Activated CD8-positive, alpha-beta memory T cell treated with anti-CD3 and anti-CD28 coated beads, Interleukin-2, amount 10 ng/mL, durations not matched to agents 7 days and 5 days (primary cell): ENCODE measurements at places on chromosomes 13 and 19. TPM values are rescaled to one million over a fixed set of nuclear protein-coding genes. Genes with fewer than 3 reads are reported as not detected.
A peak's percentile ranks its signal among the peaks of the same experiment; 100 is the strongest.

DNA sequence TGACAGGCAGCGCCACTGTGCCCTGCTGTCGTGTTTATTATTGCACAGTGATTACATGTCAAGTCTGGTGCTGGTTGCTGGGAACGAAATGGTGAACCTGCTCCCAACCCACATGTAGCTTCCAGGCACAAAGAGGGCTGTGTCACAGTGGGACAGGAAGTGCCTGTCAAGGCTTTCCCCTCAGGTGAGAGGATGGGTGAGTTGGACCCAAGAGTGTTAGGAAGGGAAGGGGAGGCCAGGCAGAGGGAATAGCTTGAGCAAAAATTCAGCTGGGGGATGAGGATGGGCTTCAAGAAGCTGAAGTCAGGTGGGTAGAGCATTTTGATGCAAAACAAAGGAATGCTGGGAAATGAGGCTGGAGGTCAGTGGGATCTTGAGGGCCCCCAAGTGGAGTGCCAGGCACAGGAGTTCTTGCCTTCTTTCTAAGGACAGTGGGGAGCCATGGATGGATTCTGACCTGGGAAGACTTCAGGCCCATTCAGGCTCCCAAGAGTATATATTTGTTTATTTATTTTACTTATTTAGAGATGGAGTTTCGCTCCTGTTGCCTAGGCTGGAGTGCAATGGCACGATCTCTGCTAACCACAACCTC lies 8.5 kb upstream of the QTRT1 start:
- peaks cover 23% of the 10 kb centered on the region for H3K36me3 ChIP-seq
- no peak for DNase-seq
- peaks cover 14% of the 10 kb centered on the region for H3K4me1 ChIP-seq

DNA sequence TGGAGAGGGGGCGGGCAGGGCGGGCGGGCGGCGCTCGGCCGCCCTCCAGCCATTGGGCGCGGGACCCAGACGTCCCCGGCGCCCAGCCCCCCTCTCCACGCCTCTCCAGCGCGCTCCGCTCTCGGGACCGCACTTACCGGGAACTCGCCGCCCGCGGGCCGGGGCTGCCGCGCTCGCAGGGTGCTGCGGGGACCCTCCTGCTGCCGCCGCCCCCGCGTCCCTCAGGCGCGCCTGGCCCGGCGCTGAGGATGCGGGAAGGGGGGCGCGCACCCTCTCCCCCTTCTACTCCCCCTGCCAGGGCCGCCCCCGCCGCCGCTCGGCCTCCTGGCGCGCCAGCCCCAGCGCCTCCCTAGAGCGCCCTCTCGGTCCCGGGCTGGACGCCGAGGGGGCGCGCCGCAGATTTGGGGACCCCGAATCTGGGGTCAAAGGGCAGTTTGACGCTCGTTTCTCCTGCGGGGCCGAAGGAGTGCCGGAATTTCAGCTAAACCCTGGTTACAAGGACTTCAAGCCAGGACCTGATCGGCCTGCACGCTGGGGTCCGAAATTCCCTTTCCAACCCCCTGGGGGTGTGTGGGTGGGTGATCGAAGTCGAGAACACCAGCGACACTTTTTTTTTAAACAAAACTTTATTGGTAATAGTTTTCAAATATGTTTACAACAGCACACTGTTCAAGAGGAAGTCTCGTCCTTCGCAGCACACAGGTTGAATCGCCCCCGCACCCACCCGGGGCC lies 696 bp upstream of the SAMD1 start:
- DNase-seq, result peak; percentile 67
- no peaks in the 10 kb centered on the region for H3K27me3 ChIP-seq
- peak overlapping the region; percentile 82 for H3K4me3 ChIP-seq
- H3K4me1 ChIP-seq, result peaks cover 20% of the 10 kb centered on the region
- H3K36me3 ChIP-seq, result peaks cover 19% of the 10 kb centered on the region

DNA sequence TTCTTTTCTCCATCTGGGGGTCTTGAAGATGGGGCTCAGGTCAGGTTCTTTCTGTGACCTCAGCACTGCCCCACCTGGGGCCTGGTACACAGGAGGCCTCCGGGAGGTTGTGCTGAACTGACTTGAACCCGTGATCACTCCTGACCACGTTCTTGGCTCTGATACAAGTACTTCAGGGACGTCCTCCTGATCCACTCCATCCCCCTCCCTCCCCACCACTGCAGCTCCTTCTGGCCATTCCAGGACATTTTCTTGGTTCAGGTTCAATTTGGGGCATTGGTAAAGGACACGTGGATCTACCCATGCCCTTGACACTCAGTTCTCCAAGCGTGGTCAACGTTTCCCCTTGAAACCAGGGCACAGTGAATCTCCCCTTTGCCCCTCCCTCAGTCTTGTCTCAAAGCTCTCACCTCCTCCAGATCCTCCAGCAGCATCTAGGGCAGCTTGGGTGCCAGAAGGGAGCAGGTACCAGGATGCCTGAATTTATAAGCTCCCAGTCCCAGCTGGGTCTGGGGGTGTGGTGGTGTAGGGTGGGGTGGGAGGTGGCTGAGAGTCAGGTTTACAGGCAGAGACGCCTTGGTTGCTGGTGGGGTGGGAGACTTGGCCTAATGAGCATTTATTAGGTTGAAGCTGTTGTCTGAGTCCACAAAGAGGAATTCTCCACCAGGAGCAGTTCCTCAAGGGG lies at the start of gene KLK15:
TSS of gene KLK15 (minus strand) at position 458 of the 685 bp plus-strand sequence. CDS start 2,082 bp downstream, outside the sequence.
- peaks cover 11% of the 10 kb centered on the region for H3K4me1 ChIP-seq
- no peaks in the 10 kb centered on the region for H3K36me3 ChIP-seq
- peaks cover 46% of the 10 kb centered on the region for H3K27me3 ChIP-seq
- no peak for DNase-seq

DNA sequence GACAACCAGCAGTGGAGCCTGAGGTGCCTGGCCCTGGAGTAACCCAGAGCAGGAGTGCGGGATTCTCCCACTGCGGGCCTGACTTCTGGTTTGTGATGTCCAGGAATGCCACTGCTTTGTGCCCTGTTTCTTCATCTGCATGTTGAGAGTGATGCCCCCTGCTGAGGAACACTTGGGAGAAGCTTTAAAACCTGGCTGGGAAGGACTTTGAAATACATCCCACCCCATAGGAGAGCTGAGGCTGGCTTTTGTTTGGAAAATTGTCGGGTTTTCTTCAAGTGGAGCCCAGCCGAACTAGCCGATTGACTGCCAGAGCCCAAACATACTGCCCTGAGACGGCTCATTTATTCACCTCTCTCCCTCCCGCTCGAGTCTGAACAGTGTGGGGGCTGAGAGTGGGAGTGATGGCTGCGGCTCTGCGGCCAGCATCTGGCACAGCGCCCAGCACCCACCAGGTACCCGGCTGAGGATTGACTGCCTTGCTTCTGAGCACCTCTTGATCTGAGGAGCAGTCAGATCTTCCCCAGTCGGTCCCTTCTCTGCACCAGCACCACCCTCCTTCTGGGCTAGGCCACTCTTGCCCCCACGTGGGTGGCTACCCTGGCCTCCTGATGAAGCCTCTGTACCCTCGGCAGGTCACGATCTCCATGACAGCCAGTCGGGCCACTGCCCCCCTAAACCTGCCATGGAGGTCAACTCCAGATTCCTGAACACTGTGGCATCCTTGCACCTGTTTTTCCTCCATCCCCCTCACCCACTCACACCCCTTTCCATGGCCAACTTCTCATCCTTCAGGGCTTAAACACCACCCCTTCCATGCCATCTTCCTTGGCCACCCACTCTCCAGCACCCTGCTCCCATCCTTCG lies 148.9 kb downstream of the SIPA1L3 start:
- DNase-seq, result no peak
- no peak overlapping the region for H3K4me3 ChIP-seq
- H3K27me3 ChIP-seq, result no peaks in the 10 kb centered on the region
- H3K27ac ChIP-seq, result no peak overlapping the region
- no peaks in the 10 kb centered on the region for H3K36me3 ChIP-seq

Gene FCGBP
- 3.2 TPM for total RNA-seq

DNA sequence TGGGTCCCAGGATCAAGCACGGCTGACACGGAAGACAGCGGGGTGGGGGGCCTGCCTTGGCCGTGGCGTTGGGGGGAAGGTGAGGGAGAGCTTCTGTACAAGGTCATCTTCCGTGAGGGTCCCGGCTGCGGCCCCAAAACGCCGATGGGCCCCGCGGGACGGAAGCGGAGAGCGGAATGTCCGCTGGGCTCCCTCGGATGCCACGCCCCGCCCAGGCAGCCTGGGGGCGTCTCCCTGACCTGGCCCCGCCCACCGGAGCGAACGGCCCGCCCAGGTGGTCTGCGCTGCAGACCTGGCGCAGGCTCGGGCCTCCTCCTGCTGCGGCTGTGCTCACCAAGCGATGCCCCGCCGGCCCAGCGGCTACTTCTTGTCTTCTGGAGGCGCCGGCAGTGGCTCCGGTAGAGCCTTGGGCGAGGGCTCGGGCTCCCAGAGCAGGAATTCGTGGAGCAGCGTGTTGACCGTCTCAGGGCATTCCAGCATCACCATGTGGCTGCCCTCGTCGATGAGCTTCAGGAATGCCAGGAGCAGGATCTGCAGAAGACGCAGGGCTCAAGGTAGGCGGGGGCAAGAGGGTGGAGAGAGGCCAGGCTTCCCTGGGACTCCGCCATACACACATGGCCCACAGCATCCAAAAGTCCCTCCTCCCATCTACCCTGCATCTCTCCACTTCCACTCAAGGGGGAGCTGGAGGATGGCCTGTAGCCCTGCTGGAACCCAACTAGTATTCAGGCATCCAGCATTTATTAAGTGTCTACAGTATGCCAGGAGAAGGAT lies 10.7 kb downstream of the ABHD8 start:
- peaks cover 14% of the 10 kb centered on the region for H3K4me1 ChIP-seq
- peak; percentile 88 for DNase-seq
- peaks cover 3% of the 10 kb centered on the region for H3K36me3 ChIP-seq
- H3K4me3 ChIP-seq, result peak overlapping the region; percentile 81
- peaks cover 3% of the 10 kb centered on the region for H3K27me3 ChIP-seq

Gene NXNL1
- total RNA-seq, result not detected

Gene C19orf85
- total RNA-seq, result not detected

GRCh38 chr13:23391752-23392151 lies 41.8 kb downstream of the SACS start:
- H3K4me3 ChIP-seq, result no peak overlapping the region
- H3K4me1 ChIP-seq, result peaks cover 3% of the 10 kb centered on the region
- H3K36me3 ChIP-seq, result no peaks in the 10 kb centered on the region

Gene KLK14
- total RNA-seq, result 0.61 TPM

GRCh38 chr13:41494202-41494601 lies 36.9 kb downstream of the RGCC start:
- no peaks in the 10 kb centered on the region for H3K27me3 ChIP-seq
- H3K36me3 ChIP-seq, result no peaks in the 10 kb centered on the region
- H3K27ac ChIP-seq, result no peak overlapping the region

- H3K4me3 ChIP-seq, result no peak overlapping the region
- DNase-seq, result no peak
- H3K4me1 ChIP-seq, result no peaks in the 10 kb centered on the region
- H3K27ac ChIP-seq, result no peak overlapping the region
Measured at GRCh38 chr19:16799740-16800139, 29.5 kb upstream of the SIN3B start.

DNA sequence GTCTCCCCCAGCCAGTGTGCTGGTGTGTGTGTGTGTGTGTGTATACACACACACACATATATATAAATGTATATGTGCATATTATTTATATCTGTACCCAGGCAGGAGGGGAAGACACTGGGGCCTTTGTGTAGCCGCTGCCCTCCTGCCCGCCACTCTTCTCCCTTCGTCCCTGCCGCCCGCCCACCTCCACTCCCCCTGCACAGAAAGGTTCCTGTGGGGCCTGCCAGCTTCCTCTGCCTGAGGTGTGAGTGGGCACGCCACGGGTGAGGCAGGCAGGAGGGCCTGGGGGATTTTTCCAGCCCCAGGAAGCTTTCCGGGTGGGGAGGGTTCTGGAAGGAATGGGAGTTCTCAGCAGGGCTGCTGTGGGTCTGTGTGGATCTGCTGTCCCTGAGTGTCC lies 6.9 kb downstream of the IRF2BP1 start:
- H3K27ac ChIP-seq, result no peak overlapping the region
- peaks cover 17% of the 10 kb centered on the region for H3K27me3 ChIP-seq
- DNase-seq, result no peak
- H3K4me3 ChIP-seq, result no peak overlapping the region

Gene RNF17
- not detected for total RNA-seq

Gene KLK5
- total RNA-seq, result not detected

- H3K4me1 ChIP-seq, result no peaks in the 10 kb centered on the region
- no peak overlapping the region for H3K27ac ChIP-seq
- no peaks in the 10 kb centered on the region for H3K27me3 ChIP-seq
- no peak for DNase-seq
Measured at GRCh38 chr13:22883262-22883840, 297.4 kb upstream of the SGCG start.

DNA sequence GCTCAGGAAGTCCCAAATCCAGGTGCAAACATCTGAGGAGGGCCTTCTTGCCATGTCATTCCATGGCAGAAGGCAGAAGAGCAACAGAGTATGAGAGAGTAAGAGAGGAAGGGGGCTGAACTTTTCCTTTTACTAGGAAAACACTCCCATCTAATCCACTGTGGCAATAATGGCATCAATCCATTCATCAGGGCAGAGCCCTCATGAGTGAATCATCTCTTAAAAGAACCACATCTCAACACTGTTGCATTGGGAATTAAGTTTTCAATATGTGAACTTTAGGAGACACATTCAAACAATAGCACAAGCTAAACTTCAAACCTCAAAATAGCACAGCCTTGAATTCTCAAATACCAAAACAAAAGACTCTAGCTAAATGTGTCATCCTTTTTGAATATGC lies 264.5 kb downstream of the KCTD12 start:
- H3K4me1 ChIP-seq, result no peaks in the 10 kb centered on the region
- H3K4me3 ChIP-seq, result no peak overlapping the region
- DNase-seq, result no peak
- H3K27ac ChIP-seq, result no peak overlapping the region

- H3K27me3 ChIP-seq, result no peaks in the 10 kb centered on the region
- H3K36me3 ChIP-seq, result peaks cover 11% of the 10 kb centered on the region
- no peak for DNase-seq
- H3K4me3 ChIP-seq, result no peak overlapping the region
- H3K4me1 ChIP-seq, result peaks cover 11% of the 10 kb centered on the region
Measured at GRCh38 chr19:17296273-17296672, 7.0 kb downstream of the ABHD8 start.

Gene CEBPA
- total RNA-seq, result not detected

DNA sequence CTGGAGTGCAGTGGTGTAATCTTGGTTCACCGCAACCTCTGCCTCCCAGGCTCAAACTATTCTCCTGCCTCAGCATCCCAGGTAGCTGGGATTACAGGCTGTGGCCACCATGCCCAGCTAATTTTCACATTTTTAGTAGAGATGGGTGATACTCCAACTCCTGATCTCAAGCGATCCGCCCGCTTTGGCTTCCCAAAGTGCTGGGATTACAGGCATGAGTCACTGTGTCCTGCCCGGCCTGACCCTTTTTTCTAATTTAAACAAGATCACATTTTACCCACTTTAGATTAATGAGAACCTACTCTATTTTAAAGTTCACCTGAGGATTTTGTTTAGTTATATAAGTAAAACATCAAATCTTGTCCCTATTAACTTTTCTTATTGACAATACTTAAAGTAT lies 91.8 kb upstream of the POSTN start:
- no peak for DNase-seq
- no peaks in the 10 kb centered on the region for H3K4me1 ChIP-seq
- H3K27me3 ChIP-seq, result no peaks in the 10 kb centered on the region
- no peaks in the 10 kb centered on the region for H3K36me3 ChIP-seq

Gene SEMA6B
- total RNA-seq, result not detected

GRCh38 chr19:50380751-50381151 lies 3.4 kb upstream of the POLD1 start:
- no peaks in the 10 kb centered on the region for H3K27me3 ChIP-seq
- peaks cover 32% of the 10 kb centered on the region for H3K36me3 ChIP-seq

Gene ZNF534
- not detected for total RNA-seq

Gene TMEM255B
- total RNA-seq, result 1.3 TPM

Gene MRPS12
- total RNA-seq, result 62.0 TPM
